Activated gamma-delta T cell treated with Interleukin-2 at 50 U/mL for 16 hours (primary cell): ENCODE measurements at places on chromosomes 13 and 19.

DNA sequence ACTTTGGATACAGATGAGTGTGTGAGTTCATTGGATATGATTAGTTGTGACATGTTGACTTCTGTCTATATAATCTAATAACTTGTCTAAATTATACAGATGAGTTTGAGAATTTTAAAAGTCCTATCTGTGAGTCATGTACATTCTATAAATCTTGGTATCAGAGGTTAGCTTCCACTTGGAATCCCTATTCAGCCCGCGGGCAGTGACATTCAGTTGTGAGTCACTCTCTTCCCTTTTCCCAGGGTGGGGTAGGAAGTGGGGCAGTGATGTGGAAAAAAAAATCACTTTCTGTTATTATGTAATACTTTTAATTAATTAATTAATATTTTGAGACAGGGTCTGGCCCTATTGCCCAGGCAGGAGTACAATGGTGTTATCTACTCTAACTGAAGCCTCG is 33.0 kb upstream of the ZNF808 start:
- DNase-seq = no peak

GRCh38 chr13:32453981-32454380 is 26.1 kb upstream of the N4BP2L1 start:
- DNase-seq = no peak

DNA sequence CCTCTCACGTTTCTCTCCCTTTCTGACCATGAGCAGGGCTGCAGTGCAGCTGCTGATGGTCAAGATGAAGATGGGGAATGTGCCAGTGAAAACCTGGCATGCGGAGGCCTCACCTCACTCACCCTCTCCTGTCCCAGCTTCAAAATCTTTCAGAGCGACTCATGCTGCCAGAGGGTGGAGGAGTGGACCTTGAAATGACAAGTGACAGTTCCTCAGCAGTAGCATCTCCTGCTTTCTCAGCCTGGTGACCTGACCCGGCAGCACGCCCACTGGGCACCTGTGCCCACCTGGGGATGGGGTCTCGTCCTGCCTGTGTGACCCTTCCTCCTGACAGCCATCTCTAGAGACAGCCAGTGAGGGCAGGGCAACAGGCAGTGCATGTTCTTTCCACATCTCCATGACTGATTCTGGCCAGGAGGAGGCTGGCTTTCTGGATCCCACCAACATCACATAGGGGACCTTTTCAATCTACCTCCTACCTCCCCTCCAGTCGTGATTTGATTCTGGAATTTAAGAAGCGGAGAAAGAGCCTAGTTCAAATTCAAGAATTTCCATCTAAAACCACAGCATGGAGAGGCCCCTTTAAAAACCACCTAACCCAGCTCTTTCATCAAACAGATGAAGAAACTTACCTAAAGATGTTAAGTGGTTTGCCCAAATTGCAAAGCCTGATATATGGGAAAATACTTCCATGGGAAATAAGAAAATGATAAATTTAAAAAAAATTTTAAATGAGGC is 45.8 kb downstream of the RFX2 start:
- no peak for DNase-seq

- DNase-seq = no peak
These were observed 965.6 kb downstream of the EFNB2 start for GRCh38 chr13:105569816-105570215.

- no peak for DNase-seq
These were observed 56.1 kb upstream of the SERPINE3 start for GRCh38 chr13:51283371-51283770.
